ENCODE measurements at places on chromosomes 6 and 20.

DNA sequence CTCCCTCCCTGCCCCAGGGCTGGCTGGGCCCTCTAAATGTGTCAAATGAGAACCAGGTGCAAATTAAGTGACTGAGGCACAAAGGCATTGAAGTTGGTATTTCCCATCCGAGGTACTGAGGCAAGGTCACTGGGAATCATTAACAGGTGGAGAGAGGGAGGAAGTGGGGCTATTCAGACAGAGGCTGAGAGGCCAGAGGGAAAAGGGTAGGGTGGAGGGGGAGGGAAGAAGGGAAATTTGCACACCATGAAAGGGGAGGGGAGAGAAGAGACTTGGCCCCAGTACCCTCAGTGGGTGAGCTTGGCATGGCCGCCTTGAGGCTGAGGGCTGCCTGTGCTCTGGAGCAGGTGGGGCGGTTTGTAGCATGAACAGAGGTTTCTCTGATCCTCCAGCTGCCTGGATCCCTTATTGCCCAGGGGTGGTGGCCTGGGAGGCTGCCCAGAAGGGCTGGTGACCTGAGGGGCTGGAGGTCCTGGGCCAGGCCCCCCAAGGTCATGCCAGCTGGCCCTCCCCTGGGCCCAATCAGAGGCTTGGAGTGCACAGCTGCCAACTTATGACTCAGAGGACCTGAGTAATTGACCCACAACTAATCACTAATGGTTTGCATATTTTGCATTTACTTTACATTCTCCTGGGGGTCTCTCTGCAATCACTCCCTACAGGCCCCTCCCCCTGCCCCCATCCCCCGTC, 40.3 kb upstream of the ZFAND3 start:
- DNase-seq: no peak

DNA sequence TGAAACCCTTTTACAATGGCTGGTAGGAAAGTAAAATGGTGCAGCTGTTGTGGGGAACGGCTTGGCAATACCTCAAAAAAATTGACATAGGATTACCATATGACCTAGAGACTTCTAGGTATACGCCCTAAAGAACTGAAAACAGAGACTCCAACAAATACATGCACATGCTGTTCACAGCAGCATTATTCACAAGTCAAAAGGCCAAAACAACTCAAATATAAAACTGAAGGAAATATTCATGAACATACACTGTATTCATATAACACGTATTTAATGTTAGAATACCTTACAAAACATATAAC, 74.6 kb downstream of the FOXA2 start:
- no peak for DNase-seq

GRCh38 chr20:16405254-16405653, 168.0 kb downstream of the KIF16B start:
- no peak for DNase-seq

GRCh38 chr6:10886691-10887502, at the start of gene SYCP2L:
Gene SYCP2L, plus strand, starts transcription at chr6:10887052. Its CDS starts 75 bp downstream, at chr6:10887127.
- DNase-seq: no peak

DNA sequence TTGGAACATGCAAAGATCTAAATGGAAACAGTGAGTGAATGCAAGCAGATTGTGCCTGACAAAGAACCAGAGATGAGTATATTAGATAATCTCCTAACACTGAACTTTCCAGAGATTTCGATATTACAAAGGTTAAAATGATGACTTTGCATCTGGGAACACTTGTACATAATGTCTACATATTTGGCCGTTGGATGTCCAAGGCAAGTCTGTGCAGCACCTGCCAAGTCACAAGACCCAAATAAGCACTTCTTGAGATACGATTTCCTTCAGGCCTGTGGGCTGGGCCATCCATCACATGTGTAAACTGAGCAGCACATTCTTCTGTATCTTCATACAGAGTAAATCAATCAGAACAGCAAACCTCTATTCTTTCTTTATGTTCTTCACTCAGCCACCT, 32.5 kb upstream of the SMLR1 start:
- DNase-seq: no peak

GRCh38 chr20:50191544-50192363, 1.1 kb downstream of the CEBPB start:
- no peak for DNase-seq

GRCh38 chr20:58512808-58513552, 2.2 kb downstream of the APCDD1L start:
- DNase-seq: no peak

- DNase-seq: no peak
These were observed 396.9 kb upstream of the ADGRB3 start for GRCh38 chr6:68238097-68238601.

DNA sequence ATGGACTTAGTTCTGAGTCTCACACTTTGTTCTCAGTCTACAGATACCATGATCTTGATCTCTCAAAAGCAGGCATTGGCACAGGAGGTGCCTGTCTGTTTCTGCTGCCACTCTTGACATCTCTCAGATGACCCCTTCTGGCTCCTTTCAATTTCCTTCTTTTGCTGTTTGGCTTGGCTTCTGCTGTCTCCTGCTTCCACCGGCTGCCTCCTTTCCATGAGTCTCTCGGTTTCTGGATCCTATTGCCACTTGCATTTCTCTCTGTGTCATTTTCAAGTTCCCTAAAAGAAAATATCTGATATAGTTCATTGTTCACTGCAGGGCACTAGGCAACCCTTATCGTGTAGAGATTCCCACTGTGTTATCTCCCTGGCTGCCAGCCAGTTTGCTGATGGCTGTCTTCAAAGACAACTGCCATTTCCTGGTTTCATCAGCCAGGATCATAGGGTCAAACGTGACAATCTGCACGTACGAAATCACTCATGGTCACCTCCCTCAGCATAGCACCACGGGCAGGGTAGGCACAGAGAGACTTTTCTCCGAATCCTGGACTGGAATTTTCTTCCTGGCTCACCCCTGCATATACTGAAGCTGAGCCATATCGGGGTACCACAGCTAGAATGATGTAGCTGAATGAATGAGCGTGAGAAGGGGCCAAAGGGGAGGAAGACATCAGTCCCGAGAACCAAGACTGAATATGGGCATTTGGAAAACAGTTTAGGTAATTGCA, 144.6 kb upstream of the TMEM170B start:
- no peak for DNase-seq

- DNase-seq: no peak
These were observed 41.9 kb downstream of the UTRN start for GRCh38 chr6:144327081-144327480.

All from AG09319 (cell line).